ENCODE measurements at places on chromosomes 2 and 18.

DNA sequence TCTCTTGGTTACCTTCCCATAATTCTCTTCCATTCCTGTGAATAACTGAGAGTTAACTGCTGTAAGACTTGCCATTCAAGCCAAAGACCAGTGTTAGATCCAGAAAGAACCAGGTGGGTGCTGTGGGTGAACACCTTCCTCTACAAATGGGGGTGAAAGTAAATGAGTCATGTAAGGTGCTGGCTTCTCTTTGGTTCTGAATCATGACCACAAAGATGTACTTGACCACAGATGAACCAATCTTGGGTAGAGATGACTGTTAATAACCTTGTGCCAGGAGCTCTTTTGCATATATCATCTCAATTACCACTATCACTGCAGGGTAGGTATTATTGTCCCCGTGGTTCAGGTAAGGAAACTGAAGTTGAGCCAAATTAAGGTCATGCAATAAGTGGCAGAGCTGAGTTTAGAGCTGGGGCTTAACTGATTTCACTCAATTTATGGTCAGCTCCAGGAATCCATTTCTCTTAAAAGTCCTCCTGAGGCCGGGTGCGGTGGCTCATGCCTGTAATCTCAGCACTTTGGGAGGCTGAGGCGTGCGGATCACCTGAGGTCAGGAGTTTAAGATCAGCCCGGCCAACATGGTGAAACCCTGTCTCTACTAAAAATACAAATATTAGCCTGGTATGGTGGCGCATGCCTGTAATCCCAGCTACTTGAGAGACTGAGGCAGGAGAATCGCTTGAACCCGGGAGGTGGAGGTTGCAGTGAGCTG is 244.9 kb upstream of the CXCR4 start:
- DNase-seq, result no peak
- no peaks in the 10 kb centered on the region for H3K36me3 ChIP-seq
- H3K4me1 ChIP-seq, result no peaks in the 10 kb centered on the region
- no peaks in the 10 kb centered on the region for H3K27me3 ChIP-seq
- no peak overlapping the region for H3K4me3 ChIP-seq

DNA sequence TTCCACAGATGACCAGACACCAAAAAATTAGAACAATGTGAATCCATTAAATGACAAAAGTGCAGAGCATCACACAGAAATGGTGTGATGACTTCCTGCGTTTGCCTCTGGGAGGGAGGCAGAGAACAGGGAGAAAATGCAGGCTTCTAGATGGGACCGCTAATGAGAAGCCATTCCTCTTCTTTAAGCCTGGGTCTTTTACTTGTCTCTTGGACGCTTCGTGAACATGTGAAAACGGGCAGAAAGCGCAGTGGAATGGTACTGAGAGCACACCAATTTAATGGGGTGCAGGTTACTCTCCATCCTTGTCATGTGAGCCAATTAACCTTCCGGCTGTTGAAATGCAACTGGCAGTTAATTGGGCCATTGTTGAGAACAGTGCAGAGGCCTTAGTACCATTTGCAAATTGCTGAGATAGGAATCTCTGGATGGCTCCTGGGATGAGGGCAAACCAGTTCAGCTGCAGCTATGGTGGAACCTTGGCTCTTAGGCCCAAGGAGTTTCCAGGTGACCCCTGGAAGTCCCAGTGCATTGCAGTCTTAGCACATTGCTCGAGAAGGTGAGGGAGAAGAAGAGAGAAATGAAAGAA is 210.4 kb upstream of the CXCR4 start:
- no peak for DNase-seq
- no peaks in the 10 kb centered on the region for H3K27me3 ChIP-seq
- no peak overlapping the region for H3K27ac ChIP-seq
- H3K36me3 ChIP-seq, result no peaks in the 10 kb centered on the region
- no peaks in the 10 kb centered on the region for H3K4me1 ChIP-seq

GRCh38 chr18:63974991-63975390 is 5.1 kb downstream of the SERPINB8 start:
- H3K4me1 ChIP-seq, result no peaks in the 10 kb centered on the region
- no peak overlapping the region for H3K4me3 ChIP-seq
- H3K27me3 ChIP-seq, result no peaks in the 10 kb centered on the region
- H3K27ac ChIP-seq, result peak overlapping the region; percentile 82
- no peak for DNase-seq

DNA sequence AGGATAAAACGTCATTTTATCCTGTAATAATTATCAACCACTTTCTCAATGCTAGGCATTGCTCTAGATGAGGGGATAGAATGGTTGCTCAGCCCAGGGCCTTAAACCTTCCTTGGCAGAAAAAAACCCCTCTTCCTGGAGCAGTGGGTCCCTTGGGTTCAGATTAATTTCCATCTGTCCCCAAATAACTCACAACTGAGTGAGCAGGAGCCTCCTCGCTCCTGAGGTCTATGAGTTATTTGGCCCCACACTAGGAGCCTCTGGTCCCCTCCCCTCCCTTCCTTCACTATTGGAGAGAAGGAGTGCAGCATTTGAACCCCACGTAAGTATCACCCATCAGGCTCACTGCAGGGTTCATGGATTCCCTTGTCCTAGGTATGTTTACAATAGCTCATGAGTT is 157.5 kb upstream of the FHL2 start:
- no peaks in the 10 kb centered on the region for H3K27me3 ChIP-seq
- no peak for DNase-seq
- no peaks in the 10 kb centered on the region for H3K4me1 ChIP-seq
- no peaks in the 10 kb centered on the region for H3K36me3 ChIP-seq

- H3K36me3 ChIP-seq, result no peaks in the 10 kb centered on the region
- H3K27ac ChIP-seq, result no peak overlapping the region
- no peaks in the 10 kb centered on the region for H3K4me1 ChIP-seq
- DNase-seq, result no peak
- no peaks in the 10 kb centered on the region for H3K27me3 ChIP-seq
These were observed 82.0 kb downstream of the SGPP2 start for GRCh38 chr2:222506230-222506935.

DNA sequence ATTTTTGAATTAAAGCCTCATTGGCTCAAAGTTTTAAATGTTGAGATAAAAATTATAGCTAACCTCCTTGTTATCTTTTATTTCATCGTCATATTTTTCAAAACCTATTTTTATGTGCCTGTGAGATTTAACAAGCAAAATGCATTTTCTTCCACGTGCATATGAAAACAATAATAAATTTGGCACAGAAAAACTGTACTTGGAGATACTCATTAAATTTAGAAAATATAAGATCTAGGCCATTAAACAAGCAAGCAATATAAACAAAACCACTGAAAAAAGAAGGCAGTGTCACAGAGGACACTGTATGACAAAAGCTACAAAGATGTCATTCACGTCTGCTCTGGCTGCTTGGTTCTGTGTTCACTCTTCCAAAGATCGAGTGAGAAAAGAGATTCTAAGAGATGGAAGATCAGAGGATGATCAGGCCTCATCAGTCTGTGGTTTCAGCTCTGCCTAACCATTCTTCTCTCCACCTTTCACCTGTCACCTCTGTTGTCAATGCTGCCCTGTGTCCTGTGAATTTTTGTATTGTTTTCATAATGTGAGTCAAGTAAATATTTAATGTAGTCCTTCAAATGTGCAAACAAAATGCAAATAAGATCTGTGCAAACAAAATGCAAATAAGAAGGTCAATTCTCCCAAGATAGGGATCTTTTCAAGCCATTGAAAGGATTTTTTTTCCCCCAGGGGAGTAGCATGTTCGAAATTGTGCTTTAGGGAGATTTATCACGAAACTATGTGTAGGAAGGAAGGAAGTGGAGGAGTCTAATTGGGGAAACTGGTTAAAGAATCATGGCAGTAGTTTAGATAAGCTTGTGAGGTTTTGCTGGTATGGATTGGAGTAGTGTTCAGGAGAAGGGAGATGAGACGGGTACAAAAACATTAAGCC is 138.7 kb upstream of the RBMS1 start:
- no peaks in the 10 kb centered on the region for H3K27me3 ChIP-seq
- no peak overlapping the region for H3K27ac ChIP-seq
- H3K4me1 ChIP-seq, result no peaks in the 10 kb centered on the region
- no peaks in the 10 kb centered on the region for H3K36me3 ChIP-seq

- DNase-seq, result no peak
- H3K27ac ChIP-seq, result no peak overlapping the region
- H3K4me1 ChIP-seq, result no peaks in the 10 kb centered on the region
- H3K4me3 ChIP-seq, result no peak overlapping the region
- no peaks in the 10 kb centered on the region for H3K36me3 ChIP-seq
These were observed 232.1 kb upstream of the EPAS1 start for GRCh38 chr2:46065152-46065551.

- no peak overlapping the region for H3K27ac ChIP-seq
- H3K4me3 ChIP-seq, result no peak overlapping the region
- no peak for DNase-seq
These were observed 96.3 kb downstream of the ACVR1 start for GRCh38 chr2:157779794-157780193.

All from right lobe of liver (tissue), 6 donors.